ENCODE measurements at places on chromosomes 5 and 9.
A peak's percentile ranks its signal among the peaks of the same experiment; 100 is the strongest.

- no peak for DNase-seq
These were observed 95.3 kb downstream of the ZNF608 start for GRCh38 chr5:124650951-124651662.

DNA sequence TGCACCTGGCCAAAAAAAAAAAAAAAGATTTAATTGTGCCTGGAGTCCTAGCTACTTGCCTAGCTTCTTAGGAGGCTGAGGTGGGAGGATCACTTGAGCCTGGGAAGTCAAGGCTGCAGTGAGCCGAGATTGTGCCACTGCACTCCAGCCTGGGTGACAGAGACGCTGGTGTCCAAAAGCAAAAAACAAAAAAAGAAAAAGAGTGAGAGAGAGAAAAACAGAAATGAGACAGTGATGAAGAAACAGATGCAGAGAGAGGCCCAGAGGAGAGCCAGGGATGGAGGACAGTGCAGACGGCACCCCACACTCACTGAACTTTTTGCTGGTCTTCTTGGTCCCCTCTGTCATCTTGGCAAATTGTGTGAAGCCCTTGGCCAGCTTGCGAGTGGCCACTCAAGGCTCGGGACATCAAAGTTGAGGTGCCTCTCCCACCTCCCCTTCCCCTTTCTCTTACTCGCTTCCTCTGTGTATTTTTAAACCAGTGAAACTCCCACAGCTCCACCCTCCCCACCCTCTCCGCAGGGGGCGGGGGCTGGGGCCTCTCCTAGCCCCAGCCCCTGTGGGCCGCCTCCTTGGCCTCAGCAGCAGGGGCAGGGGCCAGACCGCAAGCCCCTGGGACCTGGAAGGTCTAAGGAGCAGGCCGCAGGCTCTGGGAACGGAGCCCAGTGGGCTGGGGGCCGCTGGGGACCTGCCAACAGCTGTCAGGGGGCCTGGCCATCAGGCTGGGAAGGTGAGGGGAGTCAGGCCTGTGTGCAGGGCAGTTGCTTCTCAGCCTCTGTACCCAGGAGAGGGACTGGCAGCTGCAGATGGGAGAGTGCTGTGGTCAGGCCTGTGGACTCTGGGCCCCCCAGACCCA lies at the start of gene SH2D3C:
Gene SH2D3C (minus strand): TSS at position 387 of the 856 bp plus-strand sequence. CDS start 39 bp downstream, at position 348.
- no peak for DNase-seq

GRCh38 chr9:74847478-74848152 lies 40.1 kb downstream of the TRPM6 start:
- DNase-seq: no peak

GRCh38 chr9:129185991-129186390 lies 7.9 kb upstream of the IER5L start:
- DNase-seq: no peak

DNA sequence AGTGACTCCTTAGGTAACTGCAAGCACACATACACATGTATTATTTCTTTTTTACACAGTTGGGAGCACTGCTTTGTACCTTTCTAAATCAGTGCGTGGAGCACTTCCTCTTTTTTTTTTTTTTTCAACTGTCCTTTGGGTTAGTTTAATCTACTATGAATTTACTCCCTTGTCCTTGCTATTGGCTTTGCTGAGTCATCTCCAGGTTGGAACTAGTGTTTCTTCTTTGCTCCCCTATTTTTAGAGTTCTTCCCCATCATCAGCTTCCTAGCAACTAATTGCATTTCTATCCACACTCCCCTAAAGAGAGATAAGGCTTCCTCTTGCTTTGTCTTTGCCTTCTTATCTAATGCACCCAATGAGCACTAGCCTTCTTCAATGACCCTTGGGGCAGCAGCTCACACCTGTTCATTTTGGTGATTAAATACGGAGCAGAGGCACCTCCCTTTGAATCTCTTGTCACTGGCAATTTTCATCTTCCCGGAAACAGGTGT lies 24.3 kb downstream of the S100Z start:
- no peak for DNase-seq

GRCh38 chr5:72015103-72015548 lies 92.1 kb upstream of the MAP1B start:
- DNase-seq: no peak

- DNase-seq: no peak
These were observed 249.7 kb upstream of the MAP3K1 start for GRCh38 chr5:56565644-56566043.

- peak; percentile 51 for DNase-seq
These were observed 14.0 kb upstream of the GLRX start for GRCh38 chr5:95836544-95836943.

DNA sequence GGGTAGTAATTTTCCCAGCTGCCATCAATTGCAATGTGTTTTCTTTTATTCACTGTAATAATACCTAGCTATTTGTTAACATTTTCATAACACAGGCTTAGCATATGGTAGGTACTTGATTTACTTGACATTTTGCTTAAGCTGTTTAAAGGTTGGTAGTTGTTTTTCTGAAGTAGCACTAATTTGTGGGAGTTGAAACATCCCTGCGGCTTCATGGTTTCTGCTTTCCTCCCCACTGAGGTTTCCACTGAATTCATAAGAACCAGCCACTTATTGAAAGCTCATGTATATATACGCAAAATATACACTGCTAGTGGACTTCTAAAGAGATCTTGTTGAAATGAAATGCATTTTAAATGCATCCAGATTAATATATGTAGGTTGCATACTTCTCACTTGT lies 559.9 kb downstream of the TLE4 start:
- DNase-seq: no peak

- no peak for DNase-seq
These were observed 1.0 kb upstream of the NTMT1 start for GRCh38 chr9:129624947-129625346.
